ENCODE measurements at places on chromosomes 3 and 15.

DNA sequence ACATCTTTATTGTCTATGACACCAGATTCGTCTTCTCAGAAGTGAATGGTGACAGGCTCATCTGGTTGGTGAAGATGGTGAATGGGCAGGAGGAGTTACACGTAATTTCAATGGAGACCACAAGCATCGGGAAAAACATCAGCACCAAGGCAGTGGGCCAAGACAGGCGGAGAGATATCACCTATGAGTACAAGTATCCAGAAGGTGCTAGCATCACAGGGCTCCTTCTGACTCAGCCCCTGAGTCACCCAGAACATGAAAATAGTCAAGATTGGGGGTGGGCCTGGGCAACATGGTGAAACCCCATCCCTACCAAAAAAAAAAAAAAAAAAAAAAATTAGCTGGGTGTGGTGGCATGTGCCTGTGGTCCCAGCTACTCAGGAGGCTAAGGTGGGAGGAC, 32.6 kb downstream of the TGM4 start:
- no peak for DNase-seq

DNA sequence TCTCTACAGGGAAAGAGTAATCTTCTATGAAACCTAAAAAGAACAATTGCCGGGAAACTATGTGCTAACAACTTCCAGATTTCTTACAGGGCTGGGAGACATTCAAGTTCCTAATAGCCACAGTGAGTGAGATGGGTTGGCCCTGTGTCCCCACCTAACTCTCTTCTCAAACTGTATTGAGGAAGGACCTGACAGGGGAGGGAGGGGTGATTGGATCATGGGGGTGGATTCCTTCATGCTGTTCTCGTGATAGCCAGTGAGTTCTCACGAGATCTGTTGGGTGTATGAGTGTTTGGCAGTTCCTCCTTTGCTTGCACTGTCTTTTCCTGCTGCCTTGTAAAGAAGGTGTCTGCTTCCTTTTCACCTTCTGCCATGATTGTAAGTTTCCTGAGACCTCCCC, 958.7 kb downstream of the AGBL1 start:
- DNase-seq, result no peak

DNA sequence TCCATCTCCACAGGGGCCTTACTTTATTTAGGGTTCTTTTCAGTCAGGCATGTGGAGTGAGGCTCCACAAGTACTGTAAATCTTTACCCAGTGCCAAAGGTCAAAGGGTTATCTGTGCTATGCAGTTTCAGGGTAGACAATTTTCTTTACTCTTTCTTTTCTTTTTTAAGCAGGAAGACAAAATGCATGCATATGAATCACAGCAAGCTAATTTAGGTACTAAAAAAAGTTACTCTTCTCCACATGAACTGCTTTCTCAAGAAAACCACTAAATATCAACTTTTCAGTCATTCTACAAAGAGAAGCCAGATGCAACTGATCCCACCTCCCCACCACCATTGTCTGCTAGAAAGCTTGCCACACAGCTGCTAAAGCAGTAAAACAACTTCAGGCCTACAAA, 73.3 kb upstream of the PYGO1 start:
- peak; percentile 30 for DNase-seq

DNA sequence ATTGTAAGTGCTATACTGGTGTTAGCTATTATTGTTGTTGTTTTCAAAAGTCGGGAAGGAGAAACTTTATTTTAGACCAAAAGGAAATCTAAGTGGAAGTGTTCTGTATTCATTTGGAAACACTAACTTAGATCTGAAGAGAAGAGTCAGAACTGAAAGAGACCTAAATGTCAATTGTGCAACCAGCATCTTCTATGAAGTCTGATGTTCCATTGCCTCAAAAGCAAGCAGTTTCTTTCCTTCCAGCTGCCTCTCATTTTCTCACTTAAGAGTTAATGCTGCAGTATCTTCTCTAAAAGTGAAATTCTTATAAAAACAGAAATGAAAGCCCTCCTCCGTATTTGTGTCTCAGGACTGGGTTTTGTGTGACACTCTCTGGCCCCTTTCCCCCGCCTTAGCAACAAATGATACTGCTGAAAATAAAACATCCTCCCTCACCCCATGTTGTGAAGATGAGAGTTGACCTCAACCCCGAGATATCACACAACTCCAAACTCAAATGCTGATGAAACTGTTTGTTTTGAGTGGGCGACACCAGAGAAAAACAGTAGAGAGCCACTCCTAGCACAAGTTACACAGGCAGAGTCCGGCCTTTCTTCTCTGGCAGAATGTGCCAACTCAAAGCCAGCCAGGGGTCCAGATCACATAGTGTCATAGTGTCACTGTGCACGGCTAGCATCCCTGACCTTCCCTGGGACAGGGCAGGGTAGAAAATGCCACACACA, 48.9 kb downstream of the GLDN start:
- DNase-seq, result no peak

DNA sequence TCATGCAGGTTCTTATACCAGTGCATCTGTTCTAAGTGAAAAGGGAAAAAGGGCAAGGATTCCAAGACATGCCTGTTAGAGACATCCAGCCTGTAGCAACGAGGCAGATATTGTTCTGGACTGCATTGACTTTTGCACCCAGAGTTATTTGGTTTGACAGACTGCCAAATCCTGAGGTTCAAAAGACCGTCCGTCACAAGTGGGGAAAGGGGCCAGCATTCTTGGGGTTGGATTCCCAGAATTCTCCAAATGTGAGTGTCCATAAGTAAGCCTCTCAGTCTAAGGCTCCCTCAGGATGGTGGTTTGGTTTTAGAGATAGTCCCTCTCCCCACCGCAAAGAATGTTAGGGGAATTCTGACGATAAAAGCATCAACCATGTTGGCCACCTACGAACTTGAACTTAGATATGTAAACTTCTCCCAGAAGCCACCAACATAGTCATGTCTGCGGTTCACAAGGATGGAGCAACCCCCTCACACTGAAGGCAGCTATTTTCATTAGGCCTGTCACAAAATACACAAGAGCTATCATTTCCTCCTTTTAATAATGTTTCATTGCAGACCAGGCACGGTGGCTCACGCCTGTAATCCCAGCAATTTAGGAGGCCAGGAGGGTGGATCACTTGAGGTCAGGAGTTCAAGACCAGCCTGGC, 13.6 kb upstream of the LACTB start:
- DNase-seq, result no peak

GRCh38 chr3:51378065-51378464, 7.0 kb upstream of the MANF start:
- DNase-seq, result no peak

DNA sequence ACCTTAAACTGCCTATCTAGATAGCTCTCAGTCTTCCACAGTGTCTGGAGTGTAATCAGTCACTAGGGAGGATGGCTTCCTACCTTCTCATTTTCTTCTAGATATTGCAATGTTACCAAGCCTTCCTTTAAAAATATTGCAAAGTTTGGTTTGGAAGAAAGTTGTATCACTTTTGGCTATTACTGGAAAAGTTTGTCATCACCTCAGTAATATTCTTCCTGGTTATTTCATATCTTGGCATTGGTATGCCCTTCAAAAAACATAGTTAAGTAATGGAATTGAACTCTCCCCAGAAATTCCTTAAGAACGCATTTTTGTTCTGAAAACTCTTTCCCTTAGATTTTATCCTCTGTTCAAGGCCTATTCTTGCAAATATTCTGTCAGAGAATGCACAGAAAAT, 179.3 kb upstream of the MME start:
- DNase-seq, result no peak

GRCh38 chr3:101249522-101249921, 70.9 kb downstream of the IMPG2 start:
- no peak for DNase-seq

- DNase-seq, result no peak
Observed at GRCh38 chr3:9111417-9111816, 138.0 kb downstream of the SRGAP3 start.

GRCh38 chr3:81726735-81727134, 34.7 kb downstream of the GBE1 start:
- no peak for DNase-seq

- DNase-seq, result no peak
Observed at GRCh38 chr15:34514251-34514670, 69.2 kb downstream of the GOLGA8B start.

- no peak for DNase-seq
Observed at GRCh38 chr15:79978655-79979514, 7.9 kb upstream of the BCL2A1 start.

DNA sequence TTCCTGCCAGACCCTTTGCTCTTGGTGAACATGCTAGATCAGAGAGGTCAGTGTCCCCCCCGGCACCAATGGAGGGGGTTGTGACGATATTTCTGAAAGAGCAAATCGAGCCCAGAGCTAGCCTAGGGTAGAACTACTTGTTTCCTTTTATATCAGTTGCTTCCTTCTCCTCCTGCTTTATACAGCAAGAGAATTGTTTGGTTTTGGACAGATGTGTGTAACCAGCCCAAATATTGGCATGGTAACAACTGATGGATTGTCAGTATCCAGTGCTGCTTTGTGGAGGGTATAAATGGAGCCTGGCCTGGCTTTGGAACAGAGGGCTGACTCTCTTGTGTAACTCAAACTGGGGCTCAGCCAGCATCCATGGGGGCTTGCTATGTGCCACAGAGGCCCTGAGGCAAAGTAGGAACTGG, 27.2 kb downstream of the SNX1 start:
- DNase-seq, result no peak

DNA sequence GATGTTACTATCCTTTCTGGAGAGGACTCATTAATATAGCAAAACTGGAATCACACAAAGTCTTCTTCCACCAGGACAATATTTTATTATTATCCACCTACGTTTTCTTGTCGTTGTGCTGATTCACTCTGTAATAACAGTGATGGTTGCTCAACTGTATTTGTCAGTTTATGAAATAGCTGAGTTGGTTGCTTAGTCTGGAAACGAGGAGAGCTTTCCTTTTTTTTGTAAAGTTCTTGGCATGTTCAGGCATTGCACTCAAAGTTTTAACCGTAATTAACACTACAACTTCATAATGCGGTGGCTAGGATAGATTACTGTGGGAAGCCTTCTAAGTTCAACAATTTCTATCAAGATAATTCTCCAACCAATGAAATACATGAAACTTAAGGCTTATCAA, 131.2 kb downstream of the RAP2B start:
- no peak for DNase-seq

- peak; percentile 8 for DNase-seq
Observed at GRCh38 chr3:43620831-43621655, 768 bp downstream of the ANO10 start.

- no peak for DNase-seq
Observed at GRCh38 chr3:111712294-111713167, 117.4 kb upstream of the ZBED2 start.

DNA sequence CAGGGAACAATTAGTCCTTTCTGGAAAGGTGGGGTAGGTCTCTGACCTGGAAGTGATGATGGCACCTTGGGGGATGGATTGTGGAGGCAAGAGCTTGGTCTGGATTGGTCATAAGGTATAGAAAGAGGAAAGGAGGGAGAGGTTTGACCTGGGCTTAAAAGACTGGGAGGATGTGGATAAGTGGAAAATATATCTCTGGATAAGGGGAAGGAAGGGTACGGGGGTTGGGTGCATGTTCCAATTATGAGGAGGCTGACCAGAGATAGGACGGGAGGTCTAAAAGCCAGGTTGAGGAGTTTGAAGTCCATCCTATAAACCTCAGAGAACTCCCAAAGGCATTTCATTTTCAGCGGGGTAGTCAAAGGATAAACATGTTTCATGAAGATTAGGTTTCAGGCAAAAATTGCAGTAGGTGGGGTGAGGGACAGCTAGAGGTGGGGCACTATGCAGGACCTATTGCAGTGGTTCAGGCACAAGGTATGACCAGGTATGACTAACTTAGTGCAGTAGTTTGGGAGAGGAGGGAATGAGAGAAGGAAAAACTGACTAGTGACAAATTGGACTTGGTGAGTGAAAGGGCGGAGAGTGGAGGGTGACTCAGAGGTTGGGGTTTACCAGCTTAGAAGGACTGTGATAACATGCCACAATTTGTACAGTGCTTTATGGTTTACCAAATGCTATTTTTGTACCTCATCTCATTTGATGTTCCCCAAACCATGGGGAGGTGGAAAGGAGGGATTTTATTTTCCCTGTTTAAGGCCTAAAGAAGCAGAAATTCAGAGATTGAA, 10.7 kb downstream of the PDE8A start:
- no peak for DNase-seq

- DNase-seq, result peak; percentile 90
Observed at GRCh38 chr15:49046220-49047102, at the start of gene SECISBP2L. TSS of gene SECISBP2L (minus strand) at chr15:49046446. CDS start at chr15:49046299, 147 bp downstream.

DNA sequence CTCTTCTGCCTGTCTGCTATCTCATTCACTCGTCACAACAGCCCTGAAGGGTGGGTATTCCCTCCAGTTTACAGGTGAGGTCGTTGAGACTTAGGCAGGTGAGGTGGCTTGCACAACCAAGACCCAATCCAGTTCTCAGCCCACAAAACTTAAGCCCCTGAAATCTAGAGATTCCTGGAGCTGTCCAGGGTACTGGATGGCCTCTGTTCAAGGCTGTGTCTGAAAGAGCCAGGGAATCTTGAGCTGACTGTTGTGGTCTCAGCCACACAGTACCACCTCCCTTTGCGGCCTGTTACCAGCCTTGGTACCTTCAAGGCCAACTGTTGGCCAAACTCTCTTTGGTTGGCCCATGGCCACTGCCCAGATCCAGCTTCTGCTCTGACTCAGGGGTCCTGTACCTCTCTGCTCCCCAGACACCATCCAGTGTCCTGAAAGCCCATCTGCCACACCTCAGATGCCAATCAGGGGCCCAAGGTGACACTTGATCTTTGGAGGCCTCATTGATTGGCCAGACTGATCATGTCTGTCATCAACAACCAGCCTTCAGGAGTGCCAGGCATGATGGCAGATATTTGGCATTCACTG, 10.9 kb upstream of the FAM107A start:
- no peak for DNase-seq

DNA sequence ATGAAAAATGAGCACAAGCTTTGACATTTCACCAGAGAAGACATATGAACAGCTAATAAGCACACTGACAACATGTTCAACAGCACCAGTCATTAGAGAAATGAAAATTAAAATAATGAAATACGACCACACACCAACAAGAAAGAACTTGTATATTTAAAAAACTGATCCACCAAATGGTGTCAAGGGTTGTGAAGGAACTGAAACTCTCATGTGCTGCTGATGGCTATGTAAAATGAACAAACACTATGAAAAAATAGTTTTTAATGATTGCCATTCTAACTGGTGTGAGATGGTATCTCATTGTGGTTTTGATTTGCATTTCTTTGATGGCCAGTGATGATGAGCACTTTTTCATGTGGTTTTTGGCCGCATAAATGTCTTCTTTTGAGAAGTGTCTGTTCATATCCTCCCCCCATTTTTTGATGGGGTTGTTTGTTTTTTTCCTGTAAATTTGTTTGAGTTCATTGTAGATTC, 193.8 kb downstream of the SCAPER start:
- no peak for DNase-seq

GRCh38 chr3:121063628-121064027, 155.6 kb downstream of the STXBP5L start:
- DNase-seq, result peak; percentile 18

GRCh38 chr15:54803134-54803808, 393.5 kb downstream of the RSL24D1 start:
- no peak for DNase-seq

DNA sequence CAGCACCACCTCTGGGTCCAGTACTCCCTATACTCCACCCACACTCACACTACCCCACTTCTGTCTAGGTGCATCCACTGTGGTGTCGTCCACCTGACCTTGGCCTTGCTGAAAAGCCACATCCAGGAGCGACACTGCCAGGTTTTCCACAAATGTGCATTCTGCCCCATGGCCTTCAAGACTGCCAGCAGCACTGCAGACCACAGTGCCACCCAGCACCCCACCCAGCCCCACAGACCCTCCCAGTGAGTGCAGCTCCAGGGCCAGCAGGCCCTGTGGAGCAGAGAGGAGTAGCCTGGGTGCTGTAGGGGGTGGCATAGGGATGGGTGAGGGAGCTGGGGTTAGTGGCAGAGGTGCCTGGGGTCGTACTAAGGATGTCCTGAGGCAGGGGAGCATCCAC, 19.4 kb upstream of the ALPK3 start:
- no peak for DNase-seq

Measured in NT2/D1 (cell line).